ENCODE measurements at places on chromosomes 6 and 20.

DNA sequence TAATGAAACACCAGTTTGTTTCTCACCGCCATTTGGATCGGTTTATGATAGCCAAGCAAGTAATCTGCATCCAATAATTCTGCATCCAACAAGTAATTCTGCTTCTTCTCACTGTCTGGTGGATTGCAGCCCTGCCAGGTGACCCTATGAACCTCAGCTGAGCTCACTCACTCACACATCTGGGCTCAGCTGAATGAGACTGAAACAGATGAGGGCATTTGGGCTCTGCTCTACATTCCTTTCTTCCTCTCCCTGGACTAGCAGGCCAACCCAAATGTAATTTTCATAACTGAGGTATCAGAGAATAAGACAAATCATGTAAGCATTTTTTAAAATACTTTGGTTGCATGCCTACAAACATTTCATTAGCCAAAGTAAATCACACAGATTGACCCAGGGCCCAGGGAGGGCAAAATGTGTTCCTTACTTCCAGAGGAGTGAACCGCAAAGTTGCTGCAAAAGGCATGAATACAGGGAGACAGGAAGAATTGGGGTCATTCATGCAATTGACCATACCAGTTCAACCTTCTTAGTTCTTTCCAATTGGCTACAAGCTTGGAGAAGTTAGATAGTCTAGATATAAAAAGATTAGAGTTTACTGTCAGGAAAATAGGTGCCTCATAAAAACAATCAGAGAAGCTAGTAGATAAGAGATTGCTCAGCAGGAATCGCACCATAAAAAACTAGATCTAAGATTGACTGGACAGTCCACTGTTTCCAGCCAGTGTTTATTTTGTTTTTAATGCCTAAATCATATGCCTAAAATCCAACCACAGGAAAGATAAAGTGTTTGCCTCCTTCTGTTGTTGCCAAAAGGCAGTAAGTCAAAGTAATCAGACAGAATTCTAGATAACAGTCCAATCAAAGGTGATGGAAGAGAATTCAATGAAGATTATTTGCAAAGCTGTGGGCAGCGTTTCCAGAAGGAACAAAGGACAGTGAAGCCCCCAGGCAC is 43.7 kb downstream of the CBLN4 start:
- DNase-seq = no peak

DNA sequence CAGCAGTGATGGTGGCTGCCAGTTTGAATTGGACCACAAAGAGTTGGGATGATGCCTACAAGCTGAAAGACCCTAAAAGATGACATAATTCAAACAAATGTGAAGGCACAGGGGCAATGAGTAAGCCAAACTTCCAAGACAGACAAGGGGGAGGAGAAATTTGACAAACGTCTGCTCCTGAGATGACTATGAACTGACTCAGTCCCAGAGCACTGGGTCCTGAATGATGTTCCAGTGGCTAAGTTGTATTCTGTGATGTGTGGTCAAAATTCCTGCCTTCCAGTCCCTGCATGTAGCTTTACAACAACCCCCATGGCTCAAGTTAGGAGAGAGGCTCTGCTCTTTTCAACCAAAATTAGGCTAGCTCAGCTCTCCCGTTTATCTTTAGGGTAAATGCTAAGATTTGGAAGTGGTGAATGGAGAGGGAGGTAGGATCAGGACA is 86.1 kb upstream of the SIRPA start:
- DNase-seq = no peak

DNA sequence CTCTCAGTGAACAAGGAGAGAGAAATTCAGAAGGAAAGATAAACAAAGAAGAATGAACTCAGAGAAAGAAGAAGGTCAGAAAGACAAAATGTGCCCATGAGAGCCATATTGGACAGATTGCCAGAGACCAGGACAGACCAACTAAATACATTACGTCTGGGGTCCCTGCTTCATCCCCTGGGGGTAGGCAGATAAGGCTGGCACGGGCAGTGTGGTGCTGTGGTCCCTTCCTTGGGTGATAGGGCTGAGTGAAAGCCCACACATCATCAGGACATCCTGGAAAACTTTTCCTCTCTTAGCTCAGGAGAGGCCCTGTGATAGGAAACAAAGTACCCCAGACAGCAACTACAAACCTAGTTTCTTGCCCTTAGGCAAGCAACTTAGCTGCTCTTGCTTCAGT is 13.2 kb upstream of the ARMC12 start:
- no peak for DNase-seq

- no peak for DNase-seq
These were observed 833.5 kb downstream of the DHX35 start for GRCh38 chr20:39795401-39796272.

DNA sequence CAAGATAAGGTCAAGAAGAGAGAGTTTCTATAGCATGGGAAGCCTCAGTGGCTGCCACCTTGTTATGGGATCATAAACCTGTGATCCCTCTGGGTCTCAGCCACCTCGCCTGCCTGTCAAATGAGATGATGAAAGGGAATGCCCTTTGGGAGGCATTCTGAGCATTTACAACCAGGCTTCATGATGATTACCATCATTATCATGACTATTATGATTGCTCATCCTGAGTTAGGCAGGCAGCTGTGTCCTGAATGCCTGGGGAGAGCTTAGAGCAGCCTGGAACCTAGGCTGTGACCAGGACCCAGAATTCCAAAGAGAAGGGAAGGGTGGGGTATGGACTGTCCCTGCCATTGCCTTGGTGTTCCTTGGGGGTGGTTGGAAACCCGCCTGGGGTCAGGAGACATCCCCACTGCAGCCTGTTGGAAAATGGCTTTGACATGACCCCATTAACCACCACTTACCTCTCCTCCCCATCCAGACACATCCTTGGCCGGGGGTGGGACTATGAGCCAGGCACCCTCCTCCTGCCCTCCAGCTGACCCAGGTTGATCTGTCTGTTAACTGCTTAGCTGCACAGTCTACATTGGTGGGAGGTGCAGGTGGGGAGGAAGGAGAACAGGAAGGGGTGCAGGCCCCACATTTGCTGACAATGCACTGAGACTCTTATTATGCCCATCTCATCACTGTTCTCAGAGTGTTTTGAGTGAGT is 51.9 kb downstream of the LRFN2 start:
- DNase-seq = no peak

- DNase-seq = no peak
These were observed 31.5 kb downstream of the SLC2A12 start for GRCh38 chr6:134020968-134021367.

DNA sequence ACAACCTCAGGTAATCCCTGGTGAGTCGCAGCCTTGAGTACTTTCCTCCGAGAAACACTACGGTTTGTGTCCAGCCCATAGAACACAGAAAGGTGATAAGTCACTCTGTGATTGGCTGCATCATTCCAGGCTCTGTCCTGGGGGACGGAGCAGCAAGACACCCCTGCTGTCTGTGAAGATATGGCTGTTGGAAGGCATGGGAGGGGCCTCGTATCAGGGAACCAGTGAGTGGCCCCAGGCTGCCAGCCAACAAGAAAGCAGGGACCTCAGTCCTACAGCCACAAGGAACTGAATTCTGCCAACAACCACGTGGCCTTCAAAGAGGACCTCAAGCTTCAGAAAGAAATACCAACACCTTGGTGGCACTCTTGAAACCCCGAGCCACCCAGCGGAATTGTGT is 6.4 kb upstream of the EEF1A2 start:
- no peak for DNase-seq

- DNase-seq = no peak
These were observed 41.7 kb downstream of the PMEPA1 start for GRCh38 chr20:57667924-57668782.

- peak; percentile 2 for DNase-seq
These were observed 88.5 kb downstream of the LY86 start for GRCh38 chr6:6676910-6677441.

GRCh38 chr6:142331075-142331551 is 29.3 kb downstream of the ADGRG6 start:
- no peak for DNase-seq

Data from NK-92 treated with Interleukin-12 subunit alpha and Interleukin-12 subunit beta, amount 100 ng/mL, for 24 hours (cell line).